NCI-H510A treated with DMSO at 0.1 percent for 48 hours (cell line): ENCODE measurements at places on chromosomes 2 and 18.

GRCh38 chr2:112591413-112591812, 7.0 kb downstream of the CHCHD5 start:
- no peak for DNase-seq

GRCh38 chr2:156077041-156077742, 255.3 kb downstream of the NR4A2 start:
- DNase-seq, result no peak

DNA sequence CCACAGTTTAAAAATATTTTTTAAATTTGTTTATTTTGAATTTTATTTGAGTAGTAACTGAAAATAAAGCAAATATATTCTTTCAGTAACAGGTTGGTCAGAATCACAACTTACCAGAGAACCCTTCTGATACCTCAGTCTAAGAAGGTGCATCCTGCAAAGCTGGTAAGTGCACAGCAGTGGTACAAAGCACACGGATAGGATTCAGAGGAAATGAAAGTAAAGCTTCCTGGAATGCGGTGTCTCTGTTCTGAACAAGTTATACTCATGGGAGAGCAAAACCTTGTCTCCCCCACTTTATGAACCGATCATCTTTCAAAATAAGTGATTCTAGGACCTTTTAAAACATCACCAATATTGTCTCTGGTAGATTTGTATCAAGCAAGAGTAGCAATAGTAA, 398.3 kb downstream of the TMX3 start:
- DNase-seq, result no peak

GRCh38 chr2:222563106-222563718, 92.7 kb downstream of the FARSB start:
- DNase-seq, result no peak

GRCh38 chr2:124025171-124025580, at the start of gene CNTNAP5:
Gene CNTNAP5, plus strand, starts transcription at chr2:124025287. Its CDS starts 364 bp downstream, at chr2:124025651.
- DNase-seq, result peak; percentile 46

DNA sequence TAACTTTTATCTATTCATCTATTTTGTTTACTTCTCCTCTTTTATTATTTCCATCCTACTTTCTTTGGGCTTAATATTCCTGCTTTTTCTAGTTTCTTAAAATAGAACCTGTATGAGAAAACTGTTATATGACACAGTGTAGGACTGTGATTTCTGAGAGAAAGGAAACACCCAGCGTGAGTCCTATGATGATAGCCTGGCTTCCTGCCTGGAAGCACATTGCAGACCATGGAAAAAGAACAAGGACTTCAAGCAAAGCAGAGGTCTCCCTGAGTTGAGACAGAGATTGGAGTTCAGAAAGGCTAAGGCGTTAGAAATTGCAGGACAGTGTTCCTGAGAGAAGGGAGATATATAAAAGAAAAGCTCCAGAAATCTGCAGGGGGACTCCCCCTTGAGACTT, 7.8 kb downstream of the RBM44 start:
- no peak for DNase-seq

DNA sequence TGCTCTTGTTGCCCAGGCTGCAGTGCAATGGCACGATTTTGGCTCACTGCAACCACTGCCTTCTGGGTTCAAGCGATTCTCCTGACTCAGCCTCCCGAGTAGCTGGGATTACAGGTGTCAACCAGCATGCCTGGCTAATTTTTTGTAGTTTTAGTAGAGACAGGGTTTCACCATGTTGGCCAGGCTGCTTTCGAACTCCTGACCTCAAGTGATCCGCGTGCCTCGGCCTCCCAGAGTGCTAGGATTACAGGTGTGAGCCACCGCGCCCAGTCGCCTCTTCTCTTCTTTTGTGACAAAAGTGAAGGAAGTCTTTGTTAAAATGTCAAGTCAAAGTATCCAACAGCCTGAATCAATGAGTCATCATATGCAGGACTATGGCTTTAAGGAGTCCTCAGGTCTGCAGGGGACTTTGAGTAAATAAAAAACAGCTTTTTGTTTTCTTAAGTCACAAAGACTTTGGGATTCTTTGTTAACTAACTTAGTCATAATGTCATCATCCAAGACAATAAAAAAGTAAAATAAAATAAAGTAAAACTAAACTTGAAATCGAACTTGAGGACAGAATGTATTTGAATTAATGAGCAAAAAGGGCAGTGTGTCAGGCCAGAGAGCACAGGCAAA, 1153.2 kb downstream of the SUCLG1 start:
- no peak for DNase-seq

DNA sequence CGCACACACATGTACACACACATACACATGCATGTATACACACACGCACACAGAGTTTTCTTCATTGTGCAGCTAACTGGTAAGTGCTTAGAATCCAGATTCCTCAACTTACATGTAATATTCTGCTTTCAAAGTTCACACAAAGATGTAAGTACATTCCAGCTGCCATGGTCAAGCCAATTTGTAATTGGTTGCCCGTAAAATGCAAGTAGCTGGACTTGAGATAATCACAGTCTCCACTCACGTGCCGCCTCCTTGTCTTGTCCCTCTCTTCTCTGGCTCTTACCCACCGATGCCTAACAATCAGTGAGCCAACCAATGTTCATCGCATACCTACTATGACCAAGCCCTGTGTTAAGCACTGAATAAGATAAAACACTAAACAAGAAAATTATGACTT, 77.8 kb downstream of the SOCS6 start:
- no peak for DNase-seq

DNA sequence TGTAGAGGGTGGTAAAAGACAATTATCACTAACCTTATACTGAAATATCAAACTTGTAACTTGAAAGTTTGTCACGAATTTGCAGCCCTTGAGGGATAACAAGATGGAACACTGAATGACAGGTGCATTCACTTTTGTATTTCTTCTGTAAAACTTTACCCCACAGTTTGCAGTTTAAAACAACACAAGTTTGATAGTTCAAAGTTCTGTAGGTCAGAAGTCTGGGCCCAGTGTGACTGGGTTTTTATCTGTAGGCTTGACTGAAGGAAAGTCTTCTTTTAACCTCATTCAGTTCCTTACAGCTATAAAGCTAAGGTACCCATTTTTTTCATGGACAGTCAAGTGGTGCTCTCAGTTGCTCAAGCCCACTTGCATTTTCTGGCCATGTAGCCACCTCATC, 257.1 kb upstream of the NRXN1 start:
- no peak for DNase-seq

- no peak for DNase-seq
These were observed 272.8 kb upstream of the MMADHC start for GRCh38 chr2:149860276-149860921.

DNA sequence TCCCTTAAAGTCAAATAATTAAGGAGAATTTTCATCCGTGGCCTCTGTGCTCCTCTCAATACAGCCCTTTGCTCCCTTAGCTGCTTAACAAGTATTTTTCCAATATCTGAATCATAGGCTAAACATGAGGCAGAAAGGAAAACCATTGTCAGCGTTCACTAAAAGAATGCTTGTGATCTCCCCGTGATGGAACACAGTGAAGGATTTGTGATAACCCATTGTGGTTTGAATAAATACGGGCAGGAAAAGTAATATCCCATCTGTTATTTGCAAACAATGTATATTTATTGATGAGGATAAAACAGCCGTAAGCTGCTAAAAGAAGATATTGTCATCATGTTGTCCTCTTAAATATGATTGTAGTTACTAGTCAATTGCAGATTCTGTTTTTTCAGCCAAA, 258.1 kb downstream of the NAPG start:
- no peak for DNase-seq

DNA sequence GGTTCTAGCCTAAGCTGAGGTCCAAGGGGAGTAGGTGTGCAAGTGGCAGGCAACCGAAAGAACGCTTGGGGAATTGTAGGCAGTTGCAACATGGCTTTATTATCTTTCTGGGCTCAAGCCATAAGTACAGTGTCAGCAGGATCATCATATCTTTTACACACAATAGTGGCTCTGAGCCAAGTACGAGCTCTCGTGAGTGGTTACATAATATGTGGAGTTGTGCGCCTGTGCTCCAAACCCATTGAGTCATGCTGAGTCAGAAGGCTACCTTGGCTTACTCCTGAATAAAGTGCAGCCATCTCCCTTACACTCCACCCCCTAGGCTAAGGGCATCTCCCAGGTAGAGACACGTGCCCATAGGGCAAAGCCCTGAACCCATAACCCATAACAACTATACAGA, 233.9 kb downstream of the SATB2 start:
- no peak for DNase-seq

- no peak for DNase-seq
These were observed 62.5 kb upstream of the LPIN2 start for GRCh38 chr18:3075491-3075890.

DNA sequence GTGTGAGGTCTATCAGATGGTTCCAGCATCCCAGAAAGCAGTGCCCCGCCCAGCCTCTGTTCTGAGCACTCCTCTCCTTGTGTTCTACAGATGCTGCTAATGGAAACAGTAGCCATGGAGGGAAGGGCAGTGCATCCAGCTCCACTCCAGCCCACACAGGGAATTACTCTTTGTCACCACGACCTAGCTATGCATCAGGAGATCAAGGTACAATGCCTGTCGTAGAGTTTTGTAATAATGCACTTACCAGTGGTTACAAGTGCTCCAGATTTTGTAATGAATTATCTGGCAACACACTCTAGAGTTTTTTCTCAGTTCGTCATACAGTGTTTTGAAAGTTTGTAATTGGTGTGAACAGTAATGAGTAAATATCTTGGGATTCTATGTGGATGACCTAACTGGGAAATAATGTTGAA, 161.1 kb downstream of the ESCO1 start:
- DNase-seq, result no peak

DNA sequence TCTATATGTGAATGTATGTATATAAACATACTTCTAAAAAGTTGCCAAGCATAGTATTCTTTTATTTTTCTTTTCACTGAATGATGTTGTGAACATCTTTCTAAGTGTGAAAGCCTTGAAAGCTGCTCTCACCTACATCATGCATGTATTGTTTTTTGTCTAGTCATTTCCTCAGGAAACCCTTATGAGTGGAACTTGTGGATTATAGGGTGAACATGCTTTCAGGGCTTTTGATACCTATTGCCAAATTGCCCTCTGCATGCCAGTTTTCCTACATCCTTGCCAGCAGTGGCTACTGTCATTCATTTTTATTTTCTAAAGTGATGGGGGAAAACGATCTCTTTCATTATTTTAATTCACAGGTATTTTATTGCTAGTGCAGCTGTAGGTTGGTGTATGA, 78.3 kb downstream of the ADAM23 start:
- no peak for DNase-seq

DNA sequence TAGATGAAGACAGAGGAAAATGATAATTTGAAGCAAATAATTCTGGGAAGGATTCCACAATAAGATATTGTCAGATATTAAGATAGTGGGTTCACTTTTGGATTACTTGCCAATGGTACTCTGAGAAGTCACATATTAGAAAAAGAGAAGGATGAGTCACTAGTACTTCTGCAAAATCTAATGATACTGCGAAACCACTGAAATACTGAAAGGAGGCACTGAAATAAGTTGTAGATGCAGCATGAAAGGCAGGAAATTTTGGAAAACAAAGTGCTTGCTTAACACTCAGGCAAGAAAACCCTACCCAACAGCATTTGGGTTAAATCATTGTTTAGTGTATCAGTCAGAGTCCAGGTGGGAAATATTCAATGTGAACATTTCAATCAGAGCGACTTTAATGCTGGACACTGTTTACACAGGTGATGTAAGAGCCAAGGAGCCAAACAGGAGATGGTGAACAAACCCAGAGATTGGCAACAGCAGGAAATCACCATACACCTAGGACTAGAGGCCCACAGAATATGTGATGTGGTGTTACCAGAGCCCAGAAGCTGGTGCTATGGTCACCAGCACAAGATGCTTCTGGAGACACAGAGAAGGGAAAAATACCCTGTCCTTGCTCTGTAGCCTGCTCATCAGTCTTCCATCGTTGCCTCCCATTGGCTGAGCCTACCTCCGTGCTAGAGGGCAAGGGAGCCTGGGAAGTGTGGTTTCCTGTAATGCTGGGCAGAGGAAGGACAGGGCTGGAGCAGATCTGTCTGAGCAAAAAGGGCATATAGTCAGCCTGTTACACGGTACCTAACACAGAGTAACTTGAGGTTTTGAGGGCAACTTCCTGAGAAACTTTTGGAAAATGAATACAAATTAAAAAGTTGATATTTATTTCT, 204.7 kb upstream of the ITGA4 start:
- DNase-seq, result peak; percentile 17

DNA sequence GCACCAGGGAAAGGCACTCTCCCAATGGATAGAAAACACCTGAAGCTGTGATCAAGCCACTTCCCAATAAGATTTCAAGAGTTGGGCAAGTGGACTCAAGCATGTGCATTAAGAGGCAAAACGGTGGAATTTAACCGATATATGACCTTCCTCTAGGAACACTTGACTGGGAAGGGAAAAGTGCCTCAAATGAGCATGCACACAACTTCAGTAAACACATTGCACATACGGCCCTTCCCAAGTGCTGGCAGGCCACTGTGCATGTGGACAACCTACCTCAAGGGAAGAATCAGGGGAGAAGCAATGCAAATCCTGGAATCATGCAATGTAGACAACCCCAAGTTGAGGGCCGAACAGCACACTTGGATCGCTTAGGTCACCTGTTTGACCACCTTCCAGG, 23.9 kb upstream of the SH3RF3 start:
- DNase-seq, result no peak

DNA sequence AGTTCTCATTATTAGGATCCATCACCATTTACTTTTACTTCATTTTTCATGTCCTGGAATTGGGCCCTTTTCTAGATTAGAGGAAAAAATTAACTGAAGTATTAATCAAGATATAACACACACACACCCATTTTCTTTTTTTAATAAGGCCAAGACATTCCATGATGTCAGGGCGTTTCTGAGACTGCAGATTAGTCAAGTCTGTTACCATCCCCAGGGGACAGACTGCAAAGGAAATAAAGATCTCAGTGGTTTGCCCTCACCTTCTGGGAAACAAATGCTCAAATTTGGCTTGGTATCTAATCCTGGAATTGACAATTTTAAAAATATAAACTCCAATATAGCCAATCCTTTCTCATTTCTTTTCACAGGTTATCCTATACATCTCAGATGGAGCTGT, 27.4 kb downstream of the RMP24 start:
- DNase-seq, result no peak

- no peak for DNase-seq
These were observed 50.8 kb downstream of the SUMO1 start for GRCh38 chr2:202187570-202187969.

- DNase-seq, result no peak
These were observed 681 bp upstream of the PTPN18 start for GRCh38 chr2:130355172-130355577.
